ENCODE measurements at places on chromosomes 11 and 22.

DNA sequence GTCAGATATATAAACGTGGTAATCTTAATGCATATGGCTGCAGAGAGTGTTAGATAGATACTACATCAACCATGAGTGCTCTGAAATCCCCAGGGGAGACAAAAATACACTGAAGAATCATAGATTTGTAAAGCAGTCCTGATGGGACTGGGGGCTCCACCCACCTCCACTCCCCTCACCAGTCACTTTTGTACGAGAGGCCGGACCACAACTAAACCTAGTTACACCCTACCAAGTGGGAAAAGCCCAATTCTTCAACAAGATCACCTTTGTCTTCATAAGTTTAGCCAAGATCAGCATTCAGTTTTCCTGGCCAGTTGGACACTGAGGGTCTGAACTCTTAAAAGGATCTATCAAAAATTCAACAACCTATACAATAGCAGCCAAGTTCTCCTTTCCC, 1.5 kb downstream of the SF1 start:
- no peak for DNase-seq

- no peak for DNase-seq
These were observed 1419.8 kb upstream of the TENM4 start for GRCh38 chr11:80860632-80861031.

DNA sequence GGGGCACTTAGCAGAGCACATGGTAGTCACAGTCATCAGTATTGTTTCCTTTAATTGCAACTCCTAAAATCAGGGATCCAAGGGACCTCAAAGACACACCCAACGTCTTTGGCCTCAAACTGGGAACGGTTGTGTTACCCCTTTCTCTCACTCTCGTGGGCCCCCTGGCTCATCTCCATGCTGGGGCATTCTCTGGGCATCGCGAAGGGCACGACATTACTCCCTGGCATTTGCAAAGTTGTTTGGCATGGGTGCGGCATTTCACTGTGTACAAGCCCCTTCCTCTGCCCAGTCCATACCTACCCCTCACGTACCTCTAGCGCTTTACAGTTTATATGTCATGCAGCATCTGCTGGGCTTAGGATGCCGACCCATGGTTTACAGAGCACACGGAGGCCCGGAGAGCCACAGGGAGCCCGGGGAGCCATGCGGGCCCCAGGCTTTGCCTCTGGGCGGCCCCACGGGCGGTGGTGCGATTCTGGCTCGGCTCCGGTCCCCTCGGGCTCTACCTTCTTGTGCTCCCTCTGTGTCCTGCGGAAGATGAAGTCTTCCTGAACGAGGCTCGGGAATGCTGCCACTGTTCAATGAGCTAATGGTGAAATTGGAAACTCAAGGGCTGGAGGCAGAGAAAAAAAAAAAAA, 21.9 kb upstream of the CACNG2 start:
- no peak for DNase-seq

GRCh38 chr22:40330615-40331014, 15.7 kb upstream of the ADSL start:
- no peak for DNase-seq

GRCh38 chr22:39244496-39245129, at the start of gene PDGFB:
Gene PDGFB, minus strand, starts transcription at chr22:39244982. Its CDS starts 1,019 bp downstream, at chr22:39243963.
- DNase-seq = no peak

DNA sequence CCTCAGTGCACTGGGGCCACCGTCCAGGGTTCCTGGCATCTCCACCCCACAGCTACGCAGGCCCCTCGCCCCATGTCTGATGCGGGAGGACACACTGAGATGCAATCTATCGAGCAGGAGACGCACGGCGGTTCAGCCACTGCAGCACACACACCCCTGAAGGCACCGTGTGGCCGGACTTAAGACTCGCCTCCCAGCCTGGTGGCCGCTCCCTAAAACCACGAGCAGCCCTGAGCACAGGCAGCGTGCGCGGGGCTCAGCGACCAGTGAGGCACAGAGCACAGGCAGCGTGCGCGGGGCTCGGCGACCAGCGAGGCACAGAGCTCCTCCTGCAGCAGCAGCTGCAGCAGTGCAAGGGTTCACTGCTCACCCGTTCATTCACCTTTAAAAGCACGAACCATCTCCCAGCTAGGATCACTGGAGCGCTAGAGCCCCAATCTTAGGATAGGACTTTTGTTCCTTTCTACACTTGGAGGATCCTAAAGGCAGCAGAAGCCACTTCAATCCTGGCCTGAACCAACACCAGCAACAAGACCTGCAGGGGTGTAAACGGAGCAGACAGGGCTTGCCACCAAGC, 31.4 kb downstream of the TOLLIP start:
- no peak for DNase-seq

All from stimulated activated CD8-positive, alpha-beta memory T cell treated with anti-CD3 and anti-CD28 coated beads, Interleukin-4, amount 100 ng/mL, for 4 hours (primary cell).